ENCODE measurements at places on chromosomes 7 and 10.

- no peak overlapping the region for H3K4me3 ChIP-seq
- no peaks in the 10 kb centered on the region for H3K36me3 ChIP-seq
- H3K4me1 ChIP-seq: no peaks in the 10 kb centered on the region
- no peak for DNase-seq
- no peaks in the 10 kb centered on the region for H3K27me3 ChIP-seq
- no peak overlapping the region for H3K27ac ChIP-seq
These were observed 375.6 kb upstream of the NUPR2 start for GRCh38 chr7:56491636-56492425.

GRCh38 chr7:40883826-40884225, 749.0 kb downstream of the SUGCT start:
- no peak overlapping the region for H3K4me3 ChIP-seq
- H3K4me1 ChIP-seq: no peaks in the 10 kb centered on the region
- H3K27me3 ChIP-seq: no peaks in the 10 kb centered on the region
- no peaks in the 10 kb centered on the region for H3K36me3 ChIP-seq
- no peak overlapping the region for H3K27ac ChIP-seq
- DNase-seq: no peak

- H3K4me3 ChIP-seq: no peak overlapping the region
- no peak for DNase-seq
- H3K36me3 ChIP-seq: peaks cover 4% of the 10 kb centered on the region
These were observed 72.3 kb downstream of the ICA1 start for GRCh38 chr7:8189625-8190024.

DNA sequence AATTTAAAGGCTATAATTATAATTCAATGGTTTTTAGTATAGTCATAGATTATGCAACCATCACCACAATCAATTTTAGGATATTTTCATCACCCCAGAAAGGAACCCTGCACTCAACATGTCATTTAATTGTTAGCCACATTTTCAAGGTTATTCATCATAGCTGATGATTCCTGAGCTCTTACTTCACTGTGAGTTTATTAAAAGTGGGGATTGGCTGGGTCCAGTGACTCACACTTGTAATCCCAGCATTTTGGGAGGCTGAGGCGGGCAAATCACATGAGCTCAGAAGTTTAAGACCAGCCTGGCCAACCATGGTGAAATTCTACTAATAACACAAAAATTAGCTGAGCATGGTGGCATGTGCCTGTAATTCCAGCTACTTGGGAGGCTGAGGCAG, 787 bp downstream of the CCL26 start:
- no peak overlapping the region for H3K4me3 ChIP-seq
- no peak for DNase-seq
- H3K27ac ChIP-seq: no peak overlapping the region

- H3K27ac ChIP-seq: no peak overlapping the region
- H3K27me3 ChIP-seq: no peaks in the 10 kb centered on the region
- H3K4me3 ChIP-seq: no peak overlapping the region
- H3K36me3 ChIP-seq: peaks cover 60% of the 10 kb centered on the region
- H3K4me1 ChIP-seq: no peaks in the 10 kb centered on the region
These were observed 149.2 kb downstream of the TRIL start for GRCh38 chr7:28808796-28809533.

DNA sequence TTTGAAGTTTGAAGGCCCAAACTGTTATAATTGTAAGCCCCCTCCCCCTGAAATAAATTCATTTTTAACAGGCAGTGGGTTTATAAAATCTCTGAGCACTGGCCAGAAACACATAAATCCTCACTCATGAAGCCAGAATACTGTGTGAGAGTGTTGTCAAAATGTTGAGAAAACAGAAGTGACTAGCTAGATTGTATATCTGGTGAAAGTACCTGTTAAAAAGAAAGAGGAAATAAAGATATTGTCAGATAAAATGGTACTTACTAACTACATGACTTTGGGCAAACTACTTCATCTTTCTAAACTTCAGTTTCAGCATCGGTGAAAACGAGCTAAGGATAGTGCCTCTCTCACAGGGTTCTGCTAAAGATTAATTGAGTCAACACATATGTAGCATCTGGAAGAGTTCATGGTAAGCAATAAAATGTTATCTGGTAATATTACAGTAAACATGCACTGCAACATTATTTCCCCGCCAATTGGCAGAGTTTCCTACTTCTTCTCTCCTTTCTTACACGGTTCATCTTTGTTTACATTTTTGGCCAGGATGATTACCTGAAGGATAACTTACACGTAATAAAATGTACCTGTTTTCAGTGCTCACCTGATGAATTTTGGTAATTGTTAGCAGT, 202.5 kb upstream of the CHRM2 start:
- no peak overlapping the region for H3K4me3 ChIP-seq
- H3K4me1 ChIP-seq: no peaks in the 10 kb centered on the region
- H3K27ac ChIP-seq: no peak overlapping the region
- no peaks in the 10 kb centered on the region for H3K36me3 ChIP-seq
- no peak for DNase-seq
- H3K27me3 ChIP-seq: no peaks in the 10 kb centered on the region

GRCh38 chr10:72503241-72503640, 122.6 kb downstream of the MICU1 start:
- H3K36me3 ChIP-seq: peaks cover 13% of the 10 kb centered on the region
- peaks cover 8% of the 10 kb centered on the region for H3K4me1 ChIP-seq
- no peak overlapping the region for H3K27ac ChIP-seq
- H3K4me3 ChIP-seq: no peak overlapping the region
- no peak for DNase-seq
- H3K27me3 ChIP-seq: no peaks in the 10 kb centered on the region

DNA sequence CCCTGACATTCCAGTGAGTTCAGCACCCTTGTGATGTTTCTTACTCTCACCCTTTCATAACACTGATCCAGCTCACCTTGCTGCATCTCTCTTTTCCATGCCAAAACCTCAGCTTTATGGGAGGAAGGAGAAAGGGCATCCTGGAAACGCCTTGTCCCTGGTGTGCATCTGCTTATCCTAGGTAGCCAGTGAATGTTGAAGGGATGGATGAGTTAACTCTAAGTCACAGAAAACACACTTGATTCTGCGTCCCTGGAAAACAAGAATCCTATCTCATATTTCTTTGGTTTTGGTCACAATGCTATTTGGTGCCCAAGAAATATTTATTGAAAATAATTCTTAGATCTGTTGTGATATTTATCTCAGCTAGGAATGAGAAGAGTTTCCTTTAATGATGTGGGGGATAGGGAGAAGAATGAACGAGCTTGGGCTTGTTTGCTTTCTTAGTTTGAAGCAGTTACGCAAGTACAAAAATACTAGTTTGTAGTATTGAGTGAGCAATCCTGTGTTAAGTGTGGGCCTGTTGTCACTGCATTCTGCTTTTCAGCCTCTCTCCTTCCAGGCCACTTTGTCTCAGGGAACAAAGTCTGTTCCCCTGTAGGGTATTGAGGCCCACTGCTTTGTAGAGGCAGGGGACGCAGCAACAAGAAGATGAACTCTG, 126.5 kb downstream of the ARID5B start:
- no peak overlapping the region for H3K4me3 ChIP-seq
- no peak for DNase-seq
- no peaks in the 10 kb centered on the region for H3K36me3 ChIP-seq
- H3K27me3 ChIP-seq: no peaks in the 10 kb centered on the region
- H3K4me1 ChIP-seq: peaks cover 26% of the 10 kb centered on the region
- H3K27ac ChIP-seq: no peak overlapping the region

- peaks cover 26% of the 10 kb centered on the region for H3K4me1 ChIP-seq
- H3K27me3 ChIP-seq: no peaks in the 10 kb centered on the region
- no peak for DNase-seq
- no peaks in the 10 kb centered on the region for H3K36me3 ChIP-seq
These were observed 100.8 kb downstream of the CTTNBP2 start for GRCh38 chr7:117772421-117772820.

DNA sequence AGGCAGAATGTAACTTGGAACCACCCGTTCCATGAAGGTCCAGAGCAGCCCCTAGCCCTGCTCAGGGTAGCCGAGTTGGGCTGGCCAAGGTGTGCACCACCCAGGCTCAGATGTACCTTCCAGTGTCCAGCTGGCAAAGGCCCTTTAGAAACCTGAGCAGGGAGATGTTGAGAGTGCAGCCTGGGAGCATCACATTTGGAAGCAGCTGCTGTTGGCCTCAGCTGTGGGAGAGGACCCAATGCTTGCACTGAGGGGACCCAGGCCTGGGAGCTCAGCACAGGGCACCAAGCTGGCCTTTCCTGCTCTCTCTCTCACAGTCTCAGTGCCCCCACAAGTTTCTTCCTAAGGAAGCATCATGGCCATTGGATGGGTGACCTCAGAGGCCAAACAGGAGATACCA, 33.5 kb downstream of the ANXA8 start:
- H3K4me1 ChIP-seq: no peaks in the 10 kb centered on the region
- DNase-seq: no peak
- no peaks in the 10 kb centered on the region for H3K36me3 ChIP-seq
- no peak overlapping the region for H3K4me3 ChIP-seq
- no peaks in the 10 kb centered on the region for H3K27me3 ChIP-seq

DNA sequence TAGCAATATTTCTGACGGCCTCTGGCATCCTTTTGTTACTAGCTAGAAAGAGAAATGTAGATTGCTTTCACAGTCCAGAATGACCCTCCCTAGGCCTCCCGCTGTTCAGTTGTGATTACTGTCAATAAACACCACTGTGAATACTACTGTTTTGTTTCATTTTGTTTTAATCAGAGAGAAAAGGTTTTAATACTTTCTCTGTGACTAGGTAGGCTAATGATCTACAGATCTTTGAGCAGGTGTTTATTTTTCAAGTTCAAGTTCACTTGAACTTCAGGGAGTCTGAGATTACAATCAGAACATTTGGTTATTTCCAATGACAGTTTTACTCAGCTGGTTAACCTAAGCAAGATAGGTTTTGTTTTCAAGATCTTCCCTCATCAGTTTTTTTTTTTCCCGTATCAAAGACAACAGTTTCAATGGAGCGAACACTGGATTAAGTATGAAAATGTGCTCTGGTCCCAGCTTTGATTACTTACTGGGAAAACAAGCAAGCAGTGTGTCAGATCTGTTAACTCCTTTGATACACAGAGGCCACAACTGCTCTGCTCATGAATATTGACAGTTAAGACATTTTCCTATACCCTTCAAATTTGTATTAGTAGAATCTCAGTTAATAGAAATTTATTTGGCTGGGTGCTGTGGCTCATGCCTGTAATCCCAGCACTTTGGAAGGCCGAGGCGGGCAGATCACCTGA, 34.8 kb downstream of the VKORC1L1 start:
- H3K27ac ChIP-seq: no peak overlapping the region
- no peak overlapping the region for H3K4me3 ChIP-seq
- H3K4me1 ChIP-seq: peaks cover 10% of the 10 kb centered on the region
- no peaks in the 10 kb centered on the region for H3K36me3 ChIP-seq
- no peak for DNase-seq

DNA sequence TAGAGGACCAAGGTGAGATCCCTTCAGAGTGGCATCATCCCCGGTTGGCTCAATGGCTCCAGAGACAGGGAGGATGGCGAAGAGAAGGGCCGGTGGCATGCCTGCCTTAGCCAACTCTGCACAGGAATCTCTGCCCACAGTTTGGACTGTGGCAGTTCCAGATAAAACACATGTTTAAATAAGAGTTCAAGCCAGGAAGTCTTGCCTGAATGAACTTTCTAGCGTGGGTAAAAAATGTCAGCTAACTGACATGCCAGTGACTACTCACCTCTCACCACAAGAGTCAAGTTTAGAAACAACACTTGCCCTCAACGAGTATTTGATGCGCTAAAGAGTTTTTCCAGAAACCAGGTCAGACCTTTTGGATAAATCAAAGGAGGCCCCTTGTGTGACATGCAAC, 3.0 kb downstream of the NOD1 start:
- peaks cover 70% of the 10 kb centered on the region for H3K4me1 ChIP-seq
- H3K36me3 ChIP-seq: no peaks in the 10 kb centered on the region
- DNase-seq: no peak
- H3K4me3 ChIP-seq: no peak overlapping the region
- peak overlapping the region; percentile 68 for H3K27ac ChIP-seq

GRCh38 chr10:108064746-108065260, 900.3 kb upstream of the SORCS1 start:
- H3K36me3 ChIP-seq: no peaks in the 10 kb centered on the region
- no peak overlapping the region for H3K4me3 ChIP-seq
- H3K27ac ChIP-seq: no peak overlapping the region
- DNase-seq: no peak
- no peaks in the 10 kb centered on the region for H3K4me1 ChIP-seq

DNA sequence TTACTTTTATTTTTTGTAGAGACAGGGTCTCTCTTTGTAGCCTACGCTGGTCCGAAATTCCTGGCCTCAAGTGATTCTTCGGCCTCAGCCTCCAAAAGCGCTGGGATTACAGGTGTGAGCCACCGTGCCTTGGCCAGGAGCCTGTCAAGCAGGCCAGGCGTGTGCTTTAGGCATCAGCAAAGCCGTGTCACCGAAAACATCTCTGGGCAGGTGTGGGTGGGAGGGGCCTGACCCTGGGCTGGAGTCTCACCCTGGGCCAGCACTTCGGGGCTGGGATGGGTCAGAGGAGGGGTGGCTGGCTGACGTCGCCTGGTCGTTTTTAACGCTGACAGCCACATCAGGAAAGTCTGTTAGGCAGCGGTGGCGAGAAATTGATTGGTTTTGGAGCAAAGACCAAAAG, 80.9 kb downstream of the UNCX start:
- no peak for DNase-seq
- H3K4me1 ChIP-seq: no peaks in the 10 kb centered on the region
- H3K36me3 ChIP-seq: no peaks in the 10 kb centered on the region
- no peak overlapping the region for H3K4me3 ChIP-seq

DNA sequence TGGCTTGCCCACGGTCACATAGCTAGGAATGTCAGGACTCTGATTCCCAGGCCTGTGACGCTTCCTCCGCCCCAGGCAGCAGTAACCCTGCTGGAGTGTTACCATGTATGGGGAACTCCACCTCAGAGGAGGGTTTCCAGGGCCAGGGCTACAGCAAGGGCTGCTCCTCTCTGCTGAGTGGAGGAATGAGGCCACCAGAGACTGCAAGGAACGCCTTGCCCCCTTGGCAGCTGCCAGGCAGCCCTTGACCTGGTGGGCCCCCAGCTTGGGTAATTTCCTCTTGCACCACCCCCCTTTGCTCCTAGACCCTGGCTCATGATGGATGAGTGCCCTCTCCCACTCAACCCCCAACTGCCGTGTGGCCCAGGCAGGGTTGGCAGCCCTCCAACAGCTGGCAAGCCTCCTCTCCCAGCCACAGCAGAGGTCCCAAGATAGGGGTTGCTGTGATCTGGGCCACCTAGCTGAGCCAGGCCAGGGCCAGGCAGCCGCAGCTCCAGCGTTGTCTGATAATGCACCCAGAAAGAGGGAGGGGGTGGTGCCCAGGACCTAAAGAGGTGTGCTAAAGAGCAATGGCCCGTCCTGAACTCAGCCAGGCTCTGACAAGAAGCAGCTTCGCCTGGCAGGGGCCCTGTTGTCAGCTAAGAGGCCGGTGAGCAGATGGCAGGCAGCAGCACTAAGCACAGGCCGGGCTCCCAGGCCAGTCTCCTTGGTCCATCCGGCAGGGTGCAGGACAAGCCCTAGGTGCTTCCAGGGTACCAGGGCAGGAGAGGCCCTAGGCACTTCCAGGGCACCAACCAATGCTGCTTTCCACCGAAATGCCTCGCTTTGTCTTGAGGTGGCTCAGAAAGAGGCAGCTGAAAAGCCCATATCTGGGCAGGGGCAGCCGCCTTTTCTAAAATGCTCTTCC, 35.4 kb downstream of the DRGX start:
- H3K27ac ChIP-seq: peak overlapping the region; percentile 80
- H3K27me3 ChIP-seq: no peaks in the 10 kb centered on the region
